ENCODE measurements at places on chromosomes 16 and 17.
A peak's percentile ranks its signal among the peaks of the same experiment; 100 is the strongest.

GRCh38 chr17:72053449-72053848, 67.4 kb upstream of the SOX9 start:
- no peak for DNase-seq

DNA sequence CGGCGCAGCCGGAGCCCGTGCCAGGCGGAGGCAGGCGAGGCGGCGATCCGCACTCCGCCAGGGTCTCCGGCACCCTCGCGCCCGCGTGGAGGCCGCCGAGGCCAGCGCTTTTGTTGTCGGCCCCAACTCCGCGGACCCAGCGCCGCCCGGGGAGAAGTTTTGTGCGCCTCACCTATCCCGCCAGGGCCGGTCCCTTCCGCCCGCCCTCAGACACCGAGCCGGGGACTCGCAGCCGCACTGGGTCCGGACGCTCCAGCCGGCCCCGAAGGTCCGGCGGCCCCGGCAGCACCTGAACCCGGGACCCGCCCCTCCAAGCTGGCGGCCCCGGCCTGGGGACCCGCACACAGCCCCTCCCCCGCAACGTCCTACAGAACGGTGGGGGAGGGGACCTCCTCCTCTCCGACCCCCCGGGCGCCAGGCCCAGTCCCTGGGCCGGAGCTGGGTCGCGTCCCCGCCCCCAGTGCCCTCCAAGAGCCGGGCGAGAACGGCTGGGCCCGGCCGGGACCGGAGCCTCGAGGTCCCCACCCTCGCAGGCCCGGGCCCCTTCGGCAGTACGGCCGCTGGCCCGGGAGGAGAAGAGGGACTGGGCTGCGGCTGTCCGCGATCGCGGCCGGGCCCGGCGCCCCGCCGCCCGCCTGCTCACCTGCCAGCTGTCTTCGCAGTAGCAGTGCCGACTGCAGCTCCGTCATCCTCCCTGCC, 698 bp downstream of the UBE2G1 start:
- DNase-seq = peak; percentile 32

- DNase-seq = no peak
Observed at GRCh38 chr16:16045296-16045695, 95.9 kb downstream of the ABCC1 start.

DNA sequence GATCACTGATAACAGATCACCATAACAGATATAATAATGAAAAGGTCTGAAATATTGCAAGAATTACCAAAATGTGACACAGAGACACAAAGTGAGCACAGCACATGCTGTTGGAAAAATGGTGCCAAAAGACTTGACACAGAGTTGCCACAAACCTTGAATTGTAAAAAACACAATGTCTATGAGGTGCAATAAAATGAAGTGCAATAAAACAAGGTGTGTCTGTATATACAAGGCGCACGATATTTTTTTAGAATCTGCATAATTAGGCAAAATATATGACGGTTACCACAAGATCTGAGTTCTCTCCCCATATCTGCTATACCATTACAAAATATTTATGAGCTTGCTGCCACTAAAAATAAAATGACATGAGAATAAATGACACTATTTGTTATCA, 171.9 kb upstream of the AXIN2 start:
- no peak for DNase-seq

DNA sequence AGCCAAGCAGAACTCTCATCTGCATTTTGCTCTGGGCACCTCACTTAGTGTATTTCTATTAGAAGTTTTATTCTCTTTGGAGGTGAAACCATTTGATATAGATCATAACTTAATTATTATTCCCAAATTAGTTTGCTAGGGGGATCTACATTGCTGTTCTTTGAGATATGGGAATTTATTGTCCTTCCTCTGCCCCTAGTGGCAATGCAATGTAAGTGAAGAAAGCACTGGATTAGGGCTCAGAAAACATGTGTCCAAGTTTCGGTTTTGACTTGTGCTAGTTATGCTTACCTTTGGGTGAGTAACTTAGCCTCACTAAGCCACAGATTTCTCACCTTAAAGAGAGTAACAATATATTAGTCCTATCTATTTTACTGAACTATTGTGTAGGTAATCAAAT, 2.9 kb downstream of the KRT39 start:
- DNase-seq = no peak

GRCh38 chr16:17131351-17131750, 339.4 kb downstream of the XYLT1 start:
- DNase-seq = no peak

DNA sequence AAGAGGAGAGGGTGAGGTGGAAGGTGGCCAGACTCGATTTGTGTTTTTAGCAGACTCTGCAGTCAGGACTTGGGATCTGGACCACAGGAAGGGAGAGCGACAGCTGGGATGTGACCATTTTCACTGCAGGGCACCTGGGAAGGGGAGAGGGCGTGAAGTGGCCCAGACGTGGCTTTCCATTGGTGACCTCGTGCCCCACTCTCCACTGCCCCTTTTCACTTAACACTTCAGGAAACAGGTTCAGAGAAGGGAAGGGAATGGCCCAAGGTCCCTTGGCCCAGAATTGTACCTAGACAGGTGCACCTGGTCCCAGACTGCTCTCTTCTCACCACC, 22.9 kb upstream of the MPRIP start:
- DNase-seq = no peak

- DNase-seq = no peak
Observed at GRCh38 chr17:17107281-17107680, 65.0 kb downstream of the MPRIP start.

DNA sequence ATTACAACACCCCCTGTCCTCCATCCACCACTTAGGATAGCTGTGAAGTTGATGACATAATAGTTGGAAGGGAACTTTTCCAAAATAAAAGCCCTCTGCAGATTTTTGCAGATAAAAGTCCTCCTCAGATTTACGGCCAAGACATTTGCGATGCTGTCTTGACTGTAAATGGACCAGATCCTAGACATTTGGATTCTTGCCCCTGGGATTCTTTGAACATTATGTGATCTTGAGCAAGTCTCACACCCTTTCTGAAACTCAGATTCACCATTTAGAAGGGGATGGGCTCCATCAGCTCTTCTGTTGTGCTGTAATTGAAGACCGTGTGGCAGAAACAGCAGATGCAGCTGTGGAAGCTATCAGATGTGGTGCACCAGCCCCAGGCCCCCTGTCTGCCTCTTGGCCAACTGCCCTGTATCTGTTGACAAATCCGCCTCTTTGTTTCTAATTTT, 153.9 kb upstream of the CACNG3 start:
- no peak for DNase-seq

DNA sequence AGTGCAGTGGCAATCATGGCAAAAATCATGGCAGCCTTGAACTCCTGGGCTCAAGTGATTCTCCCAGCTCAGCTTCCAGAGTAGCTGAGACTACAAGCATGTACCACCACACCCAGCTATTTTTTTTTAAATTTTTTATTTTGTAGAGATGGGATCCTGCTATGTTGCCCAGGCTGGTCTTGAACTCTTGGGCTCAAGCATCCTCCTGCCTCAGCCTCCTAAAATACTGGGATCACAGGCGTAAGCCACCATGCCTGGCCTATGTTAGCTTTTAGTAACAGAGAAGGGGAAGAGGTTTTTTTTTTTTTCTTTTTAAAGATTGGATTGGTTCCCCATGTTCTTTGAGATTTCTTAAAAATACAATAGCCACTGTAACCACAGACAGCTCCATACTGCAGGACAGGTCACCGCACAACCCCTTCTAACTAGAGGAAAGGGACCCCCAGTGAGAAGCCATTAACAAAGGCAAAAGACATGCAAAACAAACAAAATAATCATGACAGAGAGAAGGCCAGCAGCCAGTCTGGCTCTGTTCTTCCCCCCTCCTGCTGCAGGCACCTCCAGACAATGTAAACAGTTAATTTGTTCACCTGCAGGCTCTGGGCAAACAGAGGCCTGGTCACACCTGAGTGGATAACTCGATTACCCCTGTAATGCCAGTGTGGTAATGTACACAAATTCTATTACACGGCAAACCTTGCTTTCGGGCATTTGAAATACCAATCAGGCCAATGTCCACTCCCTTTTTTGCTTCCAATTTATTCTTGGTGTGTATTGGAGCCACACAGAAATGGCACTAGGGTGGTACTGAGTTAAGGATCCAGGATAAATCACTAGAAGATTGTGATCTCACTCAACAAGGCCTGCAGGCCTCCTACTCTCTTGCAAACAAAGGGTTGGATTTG, 52.9 kb downstream of the SNX11 start:
- DNase-seq = no peak

GRCh38 chr17:7460850-7461660, 16.2 kb downstream of the CHRNB1 start:
- no peak for DNase-seq

GRCh38 chr16:19933740-19934139, 49.1 kb upstream of the GPRC5B start:
- no peak for DNase-seq

DNA sequence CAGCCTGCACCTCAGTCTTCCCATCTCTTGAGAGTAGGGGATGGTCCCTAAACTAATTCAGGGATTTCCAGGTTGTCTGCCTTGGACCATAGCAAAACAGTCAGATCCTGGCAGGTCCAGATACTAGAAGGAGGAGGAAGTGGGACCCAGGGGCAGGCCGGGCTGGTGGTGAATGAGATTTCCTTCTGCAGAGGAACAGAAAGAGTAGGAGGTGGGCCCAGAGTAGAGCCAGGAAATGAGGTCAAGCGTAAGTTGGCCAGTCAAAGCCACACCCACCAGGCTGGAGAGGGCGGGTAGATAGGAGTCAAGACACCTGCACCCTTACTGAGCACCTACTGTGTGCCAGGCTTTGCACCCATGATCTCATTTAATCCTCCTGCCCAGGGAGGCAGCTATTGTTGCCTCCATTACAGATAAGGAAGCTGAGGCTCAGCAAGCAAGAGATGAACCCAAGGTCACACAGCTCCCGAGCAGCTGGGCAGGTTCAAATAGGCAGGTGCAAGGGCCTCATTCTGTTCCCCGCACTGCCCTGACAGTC, 2.6 kb downstream of the CDH5 start:
- DNase-seq = peak; percentile 67

GRCh38 chr17:37720989-37721388, 23.9 kb downstream of the HNF1B start:
- DNase-seq = no peak

DNA sequence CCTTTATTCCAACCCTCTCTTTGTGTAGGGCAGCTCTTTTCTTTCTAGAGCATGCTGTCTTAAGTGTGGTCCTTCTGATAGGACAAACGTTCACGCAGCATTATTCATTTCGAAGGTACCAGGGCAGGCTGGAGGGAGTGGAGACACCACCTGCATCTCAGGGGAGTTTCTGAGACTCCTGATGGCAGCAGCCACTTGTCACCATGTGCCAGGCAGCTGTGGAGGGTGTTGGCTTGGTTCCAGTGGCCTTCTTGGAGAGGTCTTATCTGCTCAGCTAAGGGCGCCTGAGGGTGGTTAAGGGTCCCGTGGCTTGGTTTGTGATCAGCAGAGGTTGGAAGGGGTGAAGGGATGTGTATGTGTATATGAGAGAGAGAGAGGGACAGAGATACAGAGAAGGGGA, 257.1 kb upstream of the EEF2KMT start:
- DNase-seq = no peak

DNA sequence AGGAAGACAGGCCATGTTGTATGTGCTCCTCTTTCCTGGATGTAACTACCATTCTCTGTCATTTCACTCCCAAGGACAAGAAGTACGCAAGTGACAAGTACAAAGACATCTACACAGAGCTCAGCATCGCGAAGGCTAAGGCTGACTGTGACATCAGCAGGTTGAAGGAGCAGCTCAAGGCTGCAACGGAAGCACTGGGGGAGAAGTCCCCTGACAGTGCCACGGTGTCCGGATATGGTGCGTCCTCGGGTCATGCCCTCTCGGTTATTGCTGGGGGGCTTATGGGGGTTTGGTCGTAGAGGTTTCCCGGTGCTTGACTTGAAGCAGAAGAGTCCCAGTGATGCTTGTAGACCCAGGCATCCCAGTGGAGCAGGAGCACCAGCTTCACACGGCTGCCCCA, 29.0 kb downstream of the PLD6 start:
- DNase-seq = no peak

DNA sequence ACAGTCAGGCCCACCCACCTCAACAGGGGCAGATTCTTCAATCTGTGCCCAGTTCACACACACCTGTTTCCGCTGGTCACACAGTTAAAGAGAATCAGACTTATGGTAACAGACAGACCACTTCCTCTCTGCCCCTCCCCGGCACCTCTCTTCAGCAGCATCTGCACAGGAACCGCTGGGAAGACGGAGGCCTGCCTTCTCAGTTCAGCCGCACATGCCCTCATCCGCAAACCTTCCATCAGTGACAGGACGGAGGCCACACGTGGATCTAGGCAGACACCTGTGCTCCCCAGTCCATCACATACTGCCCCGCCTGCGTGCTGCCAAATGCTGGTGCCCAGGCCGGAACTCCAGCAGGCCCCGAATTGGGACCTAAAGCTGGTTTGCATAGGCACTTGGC, 10.3 kb downstream of the PHB1 start:
- DNase-seq = no peak

DNA sequence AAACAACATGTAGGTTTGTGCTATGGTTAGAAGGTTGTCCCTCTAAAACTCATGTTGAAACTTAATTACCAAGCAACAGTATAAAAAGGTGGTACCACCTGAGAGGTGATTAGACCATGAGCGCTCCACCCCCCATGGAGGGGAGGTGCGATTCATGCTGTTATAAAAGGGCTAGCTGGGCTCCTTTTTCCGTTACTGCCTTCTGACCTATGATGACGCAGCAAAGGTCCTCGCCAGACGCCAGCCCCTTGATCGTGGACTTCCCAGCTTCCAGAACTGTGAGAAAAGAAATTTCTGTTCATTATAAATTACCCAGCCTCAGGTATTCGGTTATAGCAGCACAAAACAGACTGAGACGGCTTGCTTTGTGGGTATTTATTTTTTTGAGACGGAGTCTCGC, 167.8 kb downstream of the SNX29 start:
- no peak for DNase-seq

- peak; percentile 47 for DNase-seq
Observed at GRCh38 chr17:36463916-36464764, 22.3 kb upstream of the ZNHIT3 start.

- DNase-seq = no peak
Observed at GRCh38 chr17:81015136-81015535, 19.8 kb upstream of the BAIAP2 start.

- DNase-seq = peak; percentile 29
Observed at GRCh38 chr16:50585331-50585776, 37.2 kb downstream of the NKD1 start.
